Right hindlimb (tissue), 1 donor: ENCODE measurements at places on chromosomes 16 and 17.

GRCh38 chr16:53952215-53953208 lies 248.6 kb downstream of the FTO start:
- DNase-seq, result no peak

GRCh38 chr16:56262148-56262547 lies 70.9 kb downstream of the GNAO1 start:
- DNase-seq, result no peak

- DNase-seq, result peak; percentile 87
These were observed 40.0 kb downstream of the HS3ST3A1 start for GRCh38 chr17:13561606-13562270.

DNA sequence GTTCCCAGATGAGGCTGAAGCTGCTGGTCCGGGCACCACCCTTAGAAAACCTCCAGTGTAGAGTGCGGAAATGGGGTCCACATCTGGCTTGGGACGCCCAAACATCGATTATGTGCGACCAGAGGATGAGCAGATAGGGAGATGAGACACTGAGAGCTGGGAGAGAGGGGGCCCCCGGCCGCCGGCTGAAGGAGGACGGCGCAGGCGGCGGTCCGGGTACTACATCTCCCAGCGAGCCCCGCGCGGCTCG lies 182 bp upstream of the SPECC1 start:
- DNase-seq, result peak; percentile 88

GRCh38 chr16:9053006-9053601 lies 38.3 kb upstream of the HAPSTR1 start:
- DNase-seq, result peak; percentile 39

- DNase-seq, result peak; percentile 77
These were observed at the start of gene CORO6 for GRCh38 chr17:29622337-29623282. CORO6 (minus strand) TSS chr17:29622912; CDS start chr17:29621421, 1,491 bp downstream.

DNA sequence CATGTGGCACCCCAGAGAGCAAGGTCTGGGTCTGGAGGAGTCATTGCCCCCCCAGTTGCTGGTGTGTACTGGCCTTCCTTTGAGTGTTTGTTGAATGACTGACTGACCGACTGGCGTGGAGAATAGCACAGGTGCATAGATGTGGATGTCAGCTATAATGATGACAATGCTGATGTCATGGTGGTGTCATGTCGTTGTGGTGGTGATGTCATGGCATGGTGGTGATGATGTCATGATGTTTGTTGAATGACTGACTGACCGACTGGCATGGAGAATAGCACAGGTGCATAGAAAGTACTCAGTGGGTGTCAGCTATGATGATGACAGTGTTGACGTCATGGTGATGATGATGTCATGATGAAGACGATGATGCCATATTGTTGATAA lies 22.1 kb downstream of the TMEM114 start:
- no peak for DNase-seq

DNA sequence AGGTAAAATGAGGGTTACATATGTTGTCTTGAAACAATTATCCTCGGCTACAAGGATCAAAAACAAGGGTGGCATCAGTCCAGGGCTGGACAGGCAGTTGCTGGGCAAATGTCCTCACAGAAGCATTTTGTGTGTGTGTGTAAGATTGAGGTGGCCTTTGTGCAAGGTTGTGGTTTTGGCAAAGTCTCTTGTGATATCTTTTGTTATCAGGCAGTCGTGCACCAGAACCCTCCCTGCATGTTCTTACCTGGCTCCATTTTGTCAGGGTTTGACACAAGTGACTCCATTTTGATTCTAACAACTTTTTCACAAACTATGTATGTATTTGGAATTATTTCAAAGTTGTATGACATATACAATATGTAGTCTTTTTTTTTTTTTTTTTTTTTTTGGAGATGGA lies 20.0 kb downstream of the CHAD start:
- DNase-seq, result no peak

DNA sequence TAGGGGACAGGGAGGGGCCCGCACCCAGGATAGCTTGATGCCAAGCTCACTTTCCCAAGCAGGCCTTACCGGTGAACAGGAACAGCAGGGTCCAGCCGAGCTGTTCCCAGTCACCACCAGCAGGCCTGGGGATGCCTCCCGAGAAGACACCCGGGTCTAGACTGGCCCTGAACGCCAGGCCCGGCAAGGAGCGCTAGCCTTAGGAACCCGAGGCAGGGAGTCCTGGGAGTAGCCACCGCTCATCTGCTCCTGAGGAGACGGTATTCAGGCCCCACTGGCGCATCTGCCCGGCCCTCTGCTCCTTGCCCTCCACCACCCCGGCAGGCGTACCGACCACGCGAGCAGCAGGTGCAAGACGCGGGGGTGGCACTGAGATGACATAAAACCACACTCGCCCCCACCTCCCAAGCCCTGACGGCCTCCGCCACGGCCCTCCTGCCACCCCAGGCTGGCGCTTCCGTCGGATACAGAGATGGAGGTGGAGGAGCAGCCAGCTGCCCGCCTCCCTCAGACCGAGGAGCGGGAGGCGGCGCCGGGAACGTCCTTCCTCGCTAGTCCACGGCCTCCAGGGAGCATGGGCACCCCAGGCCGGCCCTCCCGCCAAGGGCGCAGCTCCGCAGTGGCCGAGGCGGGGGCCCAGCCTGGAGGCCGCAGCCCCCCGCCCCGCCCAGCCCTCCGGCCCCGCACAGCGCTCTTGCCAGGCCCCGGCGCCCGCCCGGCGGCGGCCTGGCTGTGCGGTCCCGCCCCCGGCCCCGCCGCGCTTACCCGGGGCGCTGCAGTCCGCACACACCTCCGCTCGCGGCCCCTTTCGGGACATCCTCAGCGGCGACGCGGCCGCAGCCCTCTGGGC lies 661 bp downstream of the GIT1 start:
- DNase-seq, result peak; percentile 45

- no peak for DNase-seq
These were observed 50.7 kb upstream of the ARHGAP44 start for GRCh38 chr17:12738624-12739023.

DNA sequence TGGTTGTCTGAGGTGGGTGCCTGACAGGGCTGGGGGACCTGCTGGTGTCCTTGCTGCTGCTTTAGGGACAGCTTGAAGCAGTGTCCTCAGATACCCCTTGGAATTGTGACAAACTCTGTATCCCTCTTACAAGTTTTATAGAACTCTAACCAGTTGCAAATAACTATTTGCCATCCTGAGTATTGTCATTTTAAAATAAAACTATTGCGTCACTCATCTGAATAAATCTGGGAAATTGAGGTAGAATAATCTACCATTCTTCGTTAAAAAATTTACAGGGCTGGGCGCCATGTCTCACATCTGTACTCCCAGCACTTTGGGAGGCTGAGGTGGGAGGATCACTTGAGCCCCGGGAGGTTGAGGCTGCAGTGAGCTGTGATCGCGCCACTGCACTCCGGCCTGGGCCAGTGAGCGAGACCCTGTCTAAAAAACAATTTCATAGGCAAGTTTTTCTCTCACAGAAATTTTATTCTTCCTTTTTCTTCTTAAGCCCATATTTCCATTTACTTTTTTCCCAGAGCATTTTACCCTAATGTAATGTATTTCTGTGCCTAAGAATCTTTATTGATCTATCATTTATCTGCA lies 14.2 kb downstream of the ZNF750 start:
- no peak for DNase-seq

DNA sequence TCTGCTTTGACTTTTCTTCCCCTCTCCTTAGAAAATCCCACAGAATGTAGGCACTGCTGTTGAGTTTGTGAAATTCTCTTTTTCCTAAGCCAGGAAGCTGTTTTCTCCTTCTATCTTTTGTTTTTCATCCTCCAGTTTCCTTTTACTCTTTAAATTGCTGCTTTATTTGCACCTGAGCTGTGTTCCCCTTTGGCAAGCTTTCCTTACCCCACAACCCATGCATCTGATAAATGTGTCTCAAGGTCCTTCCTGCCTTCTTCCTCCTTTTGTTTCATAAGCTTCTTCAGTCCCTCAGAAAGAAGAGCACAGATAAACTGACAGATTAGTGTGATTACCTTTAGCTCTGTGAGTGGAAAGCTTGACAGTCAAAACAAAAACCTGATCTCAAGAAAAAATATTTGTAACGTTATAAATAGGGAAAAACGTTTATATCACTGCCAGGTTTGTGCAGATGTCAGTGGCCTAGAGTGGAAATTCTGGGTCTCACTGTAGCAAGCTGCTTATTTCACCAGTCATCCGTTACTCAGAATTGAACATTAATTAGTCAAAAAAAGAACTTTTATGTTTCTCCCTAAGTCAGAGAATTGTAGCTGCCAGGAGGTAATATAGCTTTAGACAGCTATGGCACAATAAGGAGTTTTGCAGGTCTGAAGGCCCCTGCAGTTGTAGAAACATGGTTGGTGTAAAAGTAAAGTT lies 23.6 kb downstream of the GSDMB start:
- no peak for DNase-seq

DNA sequence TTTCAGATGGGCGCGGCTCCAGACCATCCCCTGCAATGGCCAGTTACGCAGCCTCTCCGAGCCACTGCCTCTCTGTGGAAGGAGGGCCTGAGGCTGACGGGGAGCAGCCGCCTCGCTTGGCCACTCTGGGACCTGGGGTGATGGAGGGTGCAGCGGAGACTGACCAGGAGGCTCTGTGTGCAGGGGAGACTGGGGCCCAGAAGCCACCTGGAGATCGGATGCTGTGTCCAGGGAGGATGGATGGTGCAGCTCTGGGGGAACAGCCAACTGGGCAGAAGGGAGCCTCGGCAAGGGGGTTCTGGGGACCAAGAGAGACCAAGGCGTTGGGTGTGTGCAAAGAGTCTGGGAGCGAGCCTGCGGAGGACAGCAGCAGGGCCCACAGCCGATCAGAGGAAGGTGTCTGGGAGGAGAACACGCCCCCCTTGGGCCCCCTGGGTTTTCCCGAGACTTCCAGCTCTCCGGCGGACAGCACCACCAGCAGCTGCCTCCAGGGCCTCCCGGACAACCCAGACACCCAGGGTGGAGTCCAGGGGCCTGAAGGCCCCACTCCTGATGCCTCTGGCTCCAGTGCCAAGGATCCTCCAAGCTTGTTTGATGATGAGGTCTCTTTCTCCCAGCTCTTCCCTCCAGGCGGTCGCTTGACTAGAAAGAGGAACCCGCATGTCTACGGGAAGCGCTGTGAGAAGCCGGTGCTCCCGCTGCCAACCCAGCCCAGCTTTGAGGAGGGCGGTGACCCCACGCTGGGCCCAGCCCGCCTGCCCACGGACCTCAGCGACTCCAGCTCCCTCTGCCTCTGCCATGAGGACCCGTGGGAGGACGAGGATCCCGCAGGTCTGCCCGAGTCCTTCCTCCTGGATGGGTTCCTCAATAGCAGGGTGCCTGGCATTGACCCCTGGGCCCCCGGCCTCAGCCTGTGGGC lies 17.4 kb upstream of the ZFPM1 start:
- DNase-seq, result no peak

DNA sequence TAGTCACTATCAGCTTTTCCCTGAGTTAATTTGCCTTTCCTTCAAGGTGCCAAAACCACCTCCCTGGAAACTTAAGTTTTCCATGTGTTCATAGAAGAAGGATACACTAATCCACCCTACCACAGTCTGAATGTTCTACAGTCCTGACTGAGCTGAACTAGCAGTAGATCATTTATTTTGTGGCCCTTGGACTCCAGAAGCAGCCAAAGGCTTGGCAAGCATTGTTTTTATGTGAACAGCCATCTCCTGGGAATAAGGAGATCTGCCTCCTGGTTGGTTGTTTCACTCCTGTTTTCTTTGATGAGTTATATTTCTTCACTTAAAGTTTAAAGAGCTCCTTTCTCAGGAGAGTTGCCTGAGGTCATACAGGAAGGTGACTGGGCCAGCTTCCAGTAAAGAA lies 634.6 kb upstream of the SOX9 start:
- no peak for DNase-seq

DNA sequence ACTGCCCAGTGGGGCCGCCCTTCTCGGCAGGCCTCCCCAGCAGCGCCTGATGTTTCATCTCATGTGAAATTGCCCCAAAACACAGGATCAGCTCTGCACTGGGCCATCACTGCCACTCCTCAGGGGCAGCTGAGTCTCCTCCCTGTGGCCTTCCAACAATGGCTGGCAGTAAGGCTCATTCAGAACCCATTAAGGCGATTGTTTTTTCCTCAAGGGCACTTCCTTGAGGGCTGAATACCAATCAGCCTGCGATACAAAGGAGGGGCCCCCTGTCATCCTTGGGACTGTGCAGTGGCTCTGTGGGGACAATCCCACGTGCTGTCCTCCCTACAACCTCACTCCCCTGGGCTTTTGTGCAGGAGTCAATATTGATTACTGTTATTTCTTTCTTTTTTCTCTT lies 47.5 kb downstream of the XYLT1 start:
- no peak for DNase-seq

- no peak for DNase-seq
These were observed 188.2 kb upstream of the HSBP1 start for GRCh38 chr16:83619381-83620150.

GRCh38 chr16:48340054-48340453 lies 45.2 kb downstream of the SIAH1 start:
- no peak for DNase-seq

GRCh38 chr17:4815043-4815675 lies 8.2 kb downstream of the PLD2 start:
- DNase-seq, result no peak

- DNase-seq, result no peak
These were observed 1.5 kb downstream of the TEX2 start for GRCh38 chr17:64261417-64262145.

DNA sequence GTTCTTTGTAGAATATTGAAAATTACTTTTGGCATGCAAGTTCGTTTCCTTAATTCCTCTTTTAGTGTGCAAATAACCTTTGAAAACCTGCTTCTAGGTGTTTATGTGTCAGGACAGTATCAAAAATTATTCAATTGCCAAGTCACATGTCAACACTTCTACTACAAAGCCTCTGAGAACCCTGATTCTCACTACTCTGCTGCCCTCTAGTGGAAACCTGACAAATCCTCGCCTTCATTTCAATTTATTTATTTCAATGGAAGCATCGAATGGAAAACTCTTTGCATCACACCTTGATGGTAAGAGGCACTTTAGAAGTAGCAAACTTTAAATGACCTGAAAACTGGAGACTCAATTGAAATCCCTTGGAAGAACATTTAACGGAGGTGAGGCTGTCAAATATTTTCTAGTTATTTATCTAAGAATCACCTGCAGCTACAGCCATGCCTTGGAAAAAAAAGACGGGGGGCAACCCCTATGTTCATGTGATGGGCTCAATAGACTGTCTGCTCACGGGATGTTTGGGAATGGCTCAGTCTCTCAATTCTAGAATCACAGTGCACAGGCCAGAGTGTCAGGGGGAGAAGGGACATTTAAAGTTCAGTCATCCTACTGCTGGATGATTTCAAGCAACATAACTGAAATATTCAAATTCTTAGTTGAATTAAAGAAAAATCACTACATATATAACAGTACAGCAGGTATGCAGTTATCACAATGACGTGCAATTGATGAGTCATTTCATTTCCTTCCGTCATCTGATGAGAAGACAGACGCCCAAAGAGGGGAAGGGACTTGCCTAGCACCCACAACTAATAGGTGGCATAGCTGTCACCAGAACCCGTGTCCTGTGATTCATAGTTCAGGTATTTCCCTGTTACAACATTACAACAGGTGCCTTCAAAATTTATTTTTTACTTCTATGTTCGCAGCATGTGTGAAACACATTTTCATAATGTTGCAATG lies 563.9 kb downstream of the TOX3 start:
- DNase-seq, result peak; percentile 45

GRCh38 chr16:24737916-24738594 lies 8.6 kb downstream of the TNRC6A start:
- DNase-seq, result no peak
